ENCODE measurements at places on chromosomes 3 and 15. TPM values are rescaled to one million over a fixed set of nuclear protein-coding genes. Genes with fewer than 3 reads are reported as not detected.
A peak's percentile ranks its signal among the peaks of the same experiment; 100 is the strongest.

DNA sequence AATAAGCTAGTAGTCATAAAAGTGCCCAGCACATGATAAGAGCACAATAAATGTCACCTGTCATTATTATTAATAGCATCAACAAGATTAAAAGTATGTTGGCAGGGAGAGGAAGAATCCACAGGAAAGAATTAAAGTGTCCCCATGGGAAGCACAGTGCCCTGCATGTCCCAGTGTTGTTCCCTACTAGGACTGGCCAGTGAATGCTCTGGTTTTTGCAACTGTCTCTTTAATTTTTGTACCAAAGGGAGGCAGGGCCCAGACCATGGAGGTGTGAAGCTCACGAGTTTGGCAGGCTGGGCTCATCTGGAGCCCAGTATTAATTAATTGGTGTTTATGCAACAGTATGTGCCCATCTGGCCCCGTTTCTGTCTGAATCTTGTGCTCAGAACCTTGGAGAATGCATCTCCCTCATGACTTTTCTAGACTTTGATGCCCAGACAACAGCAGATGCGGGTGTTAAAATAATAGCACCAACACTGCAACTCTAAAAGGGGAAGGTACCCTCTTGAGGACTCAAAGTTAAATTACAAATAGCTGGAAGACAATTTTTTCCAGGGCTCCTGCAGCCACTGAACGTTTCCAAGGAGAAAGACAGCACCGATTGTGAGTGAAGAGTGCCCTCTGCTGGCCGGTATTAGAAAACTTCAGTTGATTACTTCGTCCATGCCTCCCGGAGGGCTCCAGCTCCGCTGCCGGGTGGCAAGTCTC is 71.9 kb upstream of the SPATA12 start:
- DNase-seq = peak; percentile 87

GRCh38 chr15:81947548-81947947 is 98.3 kb downstream of the MEX3B start:
- no peak for DNase-seq

DNA sequence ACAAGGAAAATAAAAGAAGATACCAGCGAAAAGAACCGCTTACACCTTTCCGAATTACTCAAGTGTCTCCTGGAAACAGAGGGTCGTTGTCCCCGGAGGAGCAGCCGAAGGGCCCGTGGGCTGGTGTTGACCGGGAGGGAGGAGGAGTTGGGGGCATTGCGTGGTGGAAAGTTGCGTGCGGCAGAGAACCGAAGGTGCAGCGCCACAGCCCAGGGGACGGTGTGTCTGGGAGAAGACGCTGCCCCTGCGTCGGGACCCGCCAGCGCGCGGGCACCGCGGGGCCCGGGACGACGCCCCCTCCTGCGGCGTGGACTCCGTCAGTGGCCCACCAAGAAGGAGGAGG is 325 bp downstream of the ALCAM start:
- peak; percentile 9 for DNase-seq

The FAM98B gene
- 90.3 TPM for polyA plus RNA-seq

The FLNB gene
- 174 TPM for polyA plus RNA-seq

- no peak for DNase-seq
Measured at GRCh38 chr15:73176598-73176997, 124.3 kb downstream of the NEO1 start.

The LDHAL6B gene
- 0.17 TPM for polyA plus RNA-seq

DNA sequence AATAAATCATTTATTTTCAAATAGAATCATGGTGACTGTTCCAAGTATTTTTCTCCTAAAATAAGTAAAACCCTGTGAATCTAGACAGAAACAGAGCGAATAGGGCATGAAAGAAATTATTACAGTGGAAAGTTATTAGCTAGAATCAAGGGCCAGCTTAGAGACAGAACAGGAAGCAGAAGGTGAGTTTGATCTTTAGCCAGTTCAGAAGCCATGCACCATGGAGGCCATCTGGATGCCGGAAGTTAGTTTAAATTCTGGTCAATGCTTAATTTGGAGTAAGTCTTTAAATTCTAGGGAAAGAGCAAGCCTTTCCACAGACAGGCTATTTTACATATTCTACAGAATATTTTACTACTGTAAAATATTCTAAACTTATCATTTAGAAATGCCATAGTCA is 574.8 kb downstream of the CADM2 start:
- no peak for DNase-seq

GRCh38 chr15:64622410-64623260 is 152.8 kb downstream of the RBPMS2 start:
- no peak for DNase-seq

DNA sequence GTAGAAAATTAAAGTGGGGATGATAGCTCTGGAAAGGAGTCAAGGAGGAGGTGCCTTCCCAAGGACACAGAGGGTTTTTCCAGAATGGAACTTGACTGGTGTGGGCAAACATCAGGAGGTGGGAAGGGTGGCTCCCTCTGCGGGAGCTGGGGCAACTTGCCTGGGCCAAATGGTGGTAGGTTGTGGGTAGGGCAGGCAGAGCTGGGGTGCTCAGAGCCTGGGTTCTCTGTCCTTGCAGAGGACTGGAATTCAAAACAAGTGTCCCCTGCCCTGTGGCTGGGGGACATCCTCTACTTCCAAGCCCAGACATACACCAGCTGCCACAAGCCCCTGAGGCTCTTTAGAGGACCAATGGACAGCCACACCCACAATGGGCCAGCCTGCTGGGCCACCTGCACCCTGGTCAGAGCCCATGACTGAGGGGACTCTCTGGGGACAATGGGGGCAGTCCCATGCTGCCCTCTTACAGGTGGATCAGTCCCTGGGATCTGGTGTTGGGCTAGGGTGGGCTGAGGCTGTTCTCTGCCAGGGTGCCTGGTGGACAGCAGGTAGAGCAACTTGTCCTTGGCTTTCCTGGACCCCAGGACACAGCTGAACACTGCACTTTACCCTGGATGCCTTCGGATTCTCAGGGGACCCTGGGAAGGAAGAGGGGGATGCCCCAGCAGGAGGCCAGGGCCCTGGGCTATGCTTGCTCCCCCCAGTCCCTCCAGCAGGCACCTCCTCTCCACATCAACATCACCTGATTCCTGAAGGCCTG is 38.6 kb upstream of the CSPG4 start:
- DNase-seq = no peak

The RYR3 gene
- polyA plus RNA-seq = 7.2 TPM

The THBS1 gene
- 163 TPM for polyA plus RNA-seq

The ADGRG7 gene
- polyA plus RNA-seq = 0.03 TPM

DNA sequence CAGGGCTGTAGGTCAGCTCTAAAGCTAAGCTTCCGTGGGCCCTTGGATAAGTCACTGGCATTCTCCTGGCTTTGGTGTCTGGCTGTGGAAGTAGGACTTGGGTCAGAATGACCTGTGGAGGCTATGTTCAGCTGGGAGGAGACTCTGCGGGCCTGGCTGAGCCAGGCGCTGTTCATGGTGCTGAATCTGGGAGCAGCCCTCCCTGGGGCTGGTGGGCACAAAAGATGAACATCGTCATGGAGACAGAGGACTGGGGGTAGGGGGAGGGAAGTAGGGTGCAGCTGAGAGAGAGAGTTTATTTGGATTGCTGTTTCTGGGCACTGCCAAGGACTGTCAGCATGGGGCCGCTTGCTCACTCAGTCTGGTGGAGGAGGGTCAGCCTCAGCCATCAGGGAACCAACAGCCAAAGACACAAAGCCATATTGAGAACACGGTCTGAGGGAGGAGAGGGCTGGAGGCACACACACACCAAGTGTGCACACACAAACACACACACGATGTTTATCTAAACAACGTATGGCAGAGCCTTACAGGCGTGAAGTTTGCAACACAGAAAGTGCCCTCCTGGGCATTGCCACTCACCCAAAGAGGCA is 120.7 kb upstream of the LINGO1 start:
- DNase-seq = peak; percentile 49

GRCh38 chr3:112042842-112043280 is 8.3 kb downstream of the TMPRSS7 start:
- DNase-seq = no peak

- no peak for DNase-seq
Measured at GRCh38 chr15:70227147-70227546, 129.4 kb upstream of the TLE3 start.

GRCh38 chr15:90550919-90551318 is 21.2 kb downstream of the CRTC3 start:
- DNase-seq = no peak

The CASR gene
- 27.4 TPM for polyA plus RNA-seq

- DNase-seq = no peak
Measured at GRCh38 chr15:44501768-44502366, 35.1 kb upstream of the EIF3J start.

GRCh38 chr15:74892313-74892712 is 2.5 kb downstream of the MPI start:
- no peak for DNase-seq

- DNase-seq = no peak
Measured at GRCh38 chr3:103513003-103513402, 1078.2 kb downstream of the ZPLD1 start.

- DNase-seq = no peak
Measured at GRCh38 chr15:100265641-100266035, 76.1 kb downstream of the ADAMTS17 start.

DNA sequence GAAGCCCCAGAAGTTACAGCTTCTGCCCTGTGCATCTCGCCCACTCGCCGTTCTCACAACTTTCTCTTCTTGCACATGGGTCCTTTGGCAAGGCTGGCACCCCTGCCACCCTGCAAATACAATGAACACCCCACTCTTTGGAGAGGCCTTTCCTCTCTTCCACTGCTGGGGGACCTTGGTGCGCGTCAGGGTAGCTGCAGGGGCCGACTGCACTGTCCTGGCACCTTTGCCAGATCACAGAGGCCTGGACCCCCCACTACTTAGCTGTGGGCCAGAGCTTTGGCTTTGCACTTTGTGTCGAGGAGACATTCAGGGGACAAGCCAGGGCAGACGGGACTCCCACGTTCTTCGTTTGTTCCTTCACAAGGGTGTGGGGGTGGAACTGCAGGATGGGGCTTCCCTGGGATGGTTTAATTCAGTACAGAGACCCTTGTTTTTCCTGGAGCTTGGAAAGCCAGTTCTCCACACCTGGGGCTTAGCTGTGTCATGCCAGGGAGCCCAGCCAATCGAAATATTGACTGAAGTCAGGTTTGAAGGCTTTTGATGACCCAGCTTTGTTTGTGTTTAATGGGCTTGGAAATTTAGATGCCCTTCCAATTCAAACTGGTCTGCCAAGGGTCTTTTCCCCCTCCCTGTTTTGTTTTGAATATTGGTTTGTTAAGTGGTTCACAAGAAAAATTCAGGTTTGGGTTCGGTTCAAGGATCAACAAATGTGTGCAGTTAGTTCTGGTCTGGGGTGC is 256.1 kb upstream of the TLE3 start:
- DNase-seq = no peak

The C2CD4A gene
- 0.28 TPM for polyA plus RNA-seq

GRCh38 chr3:5007873-5008272 is 28.6 kb downstream of the BHLHE40 start:
- no peak for DNase-seq

The FAM227B gene
- 18.3 TPM for polyA plus RNA-seq

- DNase-seq = no peak
Measured at GRCh38 chr3:9781551-9781950, 10.7 kb downstream of the TADA3 start.

The FOXL2 gene
- polyA plus RNA-seq = not detected

- peak; percentile 43 for DNase-seq
Measured at GRCh38 chr3:32780735-32781210, 37.0 kb upstream of the TRIM71 start.

The GOLGA8H gene
- polyA plus RNA-seq = 1.1 TPM

DNA sequence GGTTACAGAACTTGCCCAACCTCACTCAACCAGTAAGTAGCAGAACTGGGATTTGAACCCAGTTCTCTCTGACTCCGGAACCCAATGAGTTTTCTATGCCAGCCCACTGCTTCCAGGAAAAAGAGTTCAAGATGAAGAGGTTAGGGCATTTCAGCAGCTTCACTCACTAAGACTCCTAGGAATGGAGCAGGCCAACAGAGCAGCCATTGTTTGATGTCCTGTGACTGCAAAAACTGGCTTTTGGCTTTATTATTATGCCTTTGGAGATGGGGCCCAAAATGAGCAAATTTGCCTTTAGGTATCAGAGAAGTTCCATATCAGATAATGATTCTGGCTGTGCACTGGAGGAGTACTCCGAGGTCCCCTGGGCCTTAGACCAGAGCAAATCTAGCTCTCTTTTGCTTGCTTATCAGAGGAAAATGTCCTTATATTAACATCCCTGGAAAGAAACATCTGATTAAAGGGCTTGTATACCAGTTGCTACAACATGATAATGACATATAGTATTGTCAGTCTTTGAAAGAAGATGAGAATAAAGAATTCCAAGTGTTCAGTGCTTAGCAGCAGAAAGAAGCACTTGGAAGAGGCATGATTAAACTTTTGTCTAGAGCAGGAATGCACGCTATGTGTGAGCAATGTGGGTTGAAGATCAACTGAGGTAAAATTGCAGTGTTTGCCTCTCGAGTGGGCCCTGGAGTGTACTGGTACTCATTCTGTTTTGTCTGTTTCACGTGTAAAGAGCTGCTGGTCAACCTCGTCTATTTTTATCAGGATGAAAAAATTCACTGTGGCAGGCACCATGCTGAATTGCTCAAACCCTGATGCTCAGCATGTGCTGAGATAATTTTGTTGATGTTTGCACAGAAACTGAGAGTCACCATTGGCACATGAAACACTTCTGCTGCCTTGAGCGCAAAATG is 21.8 kb upstream of the KLHL24 start:
- DNase-seq = no peak

GRCh38 chr15:66620744-66621344 is 55.0 kb upstream of the LCTL start:
- DNase-seq = no peak

The ZNF592 gene
- 32.3 TPM for polyA plus RNA-seq

The CPNE9 gene
- polyA plus RNA-seq = 0.08 TPM

DNA sequence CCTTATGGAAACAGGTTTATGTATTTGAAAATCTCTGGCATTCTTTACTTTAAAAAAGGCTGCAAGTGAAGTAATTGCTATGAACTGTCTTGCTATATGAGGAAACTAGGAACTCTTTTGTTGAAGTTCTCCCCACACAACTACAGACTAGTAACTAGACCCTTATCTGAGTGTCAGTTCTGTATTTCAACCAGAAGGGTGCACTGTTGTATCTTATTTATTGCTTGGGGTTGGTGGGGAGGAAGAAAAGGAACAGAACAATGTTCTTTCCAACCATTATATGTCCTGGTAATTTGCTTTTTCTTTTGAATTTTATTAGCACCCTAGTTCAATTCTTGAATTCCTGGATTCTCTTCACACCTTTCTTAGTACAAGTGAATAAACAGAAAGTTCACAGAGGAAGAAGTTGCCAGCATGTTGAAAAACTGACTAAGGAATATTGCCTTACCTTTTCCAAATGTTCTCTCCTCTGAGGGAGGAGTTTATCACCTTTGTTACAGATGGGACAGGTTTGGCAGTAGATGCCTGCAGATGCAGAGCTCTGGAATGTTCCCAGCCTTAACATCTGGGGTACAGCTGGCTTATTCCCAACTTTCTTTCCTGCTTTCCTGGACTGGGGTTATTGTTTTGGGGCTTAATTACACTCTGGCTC is 162.4 kb upstream of the CFAP20DC start:
- DNase-seq = peak; percentile 38

GRCh38 chr3:120793601-120794000 is 51.1 kb downstream of the GTF2E1 start:
- DNase-seq = no peak

All from right renal pelvis (tissue), 4 donors.